ENCODE measurements at places on chromosomes 11 and 22.
A peak's percentile ranks its signal among the peaks of the same experiment; 100 is the strongest.

DNA sequence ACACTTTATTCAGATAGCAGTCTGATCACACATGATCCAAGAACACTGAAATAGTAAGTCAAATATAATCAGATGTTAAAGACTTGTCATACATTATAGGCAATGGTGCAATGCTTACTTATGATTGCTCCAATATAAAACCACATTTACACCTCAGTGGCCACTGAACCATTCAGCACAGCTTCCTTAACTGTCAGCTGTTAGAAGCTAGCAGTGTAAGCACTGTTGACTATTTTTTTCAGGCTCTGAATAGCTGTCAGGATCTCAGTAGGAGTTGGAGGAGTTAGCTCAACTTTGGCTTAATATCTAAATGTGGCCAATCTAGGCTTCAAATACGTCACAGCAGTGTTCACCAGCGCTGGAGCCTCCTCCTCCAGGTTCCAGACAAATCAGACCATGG, 36.6 kb downstream of the METTL15 start:
- no peak for DNase-seq

- DNase-seq, result peak; percentile 24
Observed at GRCh38 chr11:35682230-35683173, 19.9 kb downstream of the TRIM44 start.

DNA sequence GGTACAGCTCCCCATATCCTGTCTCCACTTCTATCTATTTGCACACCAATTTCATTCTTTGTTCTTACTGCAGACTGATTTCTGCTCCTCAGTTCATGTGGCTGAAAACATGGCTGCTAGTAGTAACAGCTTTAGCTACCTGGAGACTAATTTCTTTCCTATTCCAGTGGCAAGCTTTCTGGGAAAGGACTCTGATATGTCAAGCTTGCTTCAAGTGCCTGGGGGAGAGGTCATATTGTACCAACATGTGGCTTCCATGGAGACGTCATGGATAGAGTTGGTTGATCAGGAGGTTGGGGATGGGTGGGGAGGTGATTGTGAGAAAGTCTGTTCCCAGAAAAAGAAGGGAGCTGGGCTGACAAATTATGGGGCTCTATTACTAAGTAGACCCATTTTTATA, 44.9 kb downstream of the ADM start:
- no peak for DNase-seq

GRCh38 chr11:95115597-95115996, 26.0 kb downstream of the ENDOD1 start:
- no peak for DNase-seq

DNA sequence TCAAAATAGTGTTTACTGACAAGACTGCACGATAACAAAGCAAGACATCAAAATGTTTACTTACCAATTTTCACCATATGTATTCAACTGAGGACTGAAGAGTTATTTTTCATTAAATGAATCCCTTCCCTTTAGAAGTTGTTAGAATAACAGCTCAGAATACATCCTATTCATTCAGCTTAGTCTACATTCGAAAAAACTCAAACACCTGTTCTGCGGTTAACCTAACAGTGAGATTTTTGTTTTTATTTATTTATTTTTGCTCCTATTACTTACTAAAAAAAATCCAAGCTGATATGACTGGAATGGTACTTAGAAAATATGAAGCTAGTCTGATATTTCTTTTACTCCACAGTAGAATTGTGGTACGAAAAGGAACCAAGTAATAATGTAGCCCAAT, 10.0 kb downstream of the KCNA4 start:
- DNase-seq, result no peak

All from SK-N-DZ (cell line).